CD4-positive, alpha-beta T cell treated with Interleukin-4 for 4 hours (primary cell): ENCODE measurements at places on chromosomes 6 and 20.
A peak's percentile ranks its signal among the peaks of the same experiment; 100 is the strongest.

DNA sequence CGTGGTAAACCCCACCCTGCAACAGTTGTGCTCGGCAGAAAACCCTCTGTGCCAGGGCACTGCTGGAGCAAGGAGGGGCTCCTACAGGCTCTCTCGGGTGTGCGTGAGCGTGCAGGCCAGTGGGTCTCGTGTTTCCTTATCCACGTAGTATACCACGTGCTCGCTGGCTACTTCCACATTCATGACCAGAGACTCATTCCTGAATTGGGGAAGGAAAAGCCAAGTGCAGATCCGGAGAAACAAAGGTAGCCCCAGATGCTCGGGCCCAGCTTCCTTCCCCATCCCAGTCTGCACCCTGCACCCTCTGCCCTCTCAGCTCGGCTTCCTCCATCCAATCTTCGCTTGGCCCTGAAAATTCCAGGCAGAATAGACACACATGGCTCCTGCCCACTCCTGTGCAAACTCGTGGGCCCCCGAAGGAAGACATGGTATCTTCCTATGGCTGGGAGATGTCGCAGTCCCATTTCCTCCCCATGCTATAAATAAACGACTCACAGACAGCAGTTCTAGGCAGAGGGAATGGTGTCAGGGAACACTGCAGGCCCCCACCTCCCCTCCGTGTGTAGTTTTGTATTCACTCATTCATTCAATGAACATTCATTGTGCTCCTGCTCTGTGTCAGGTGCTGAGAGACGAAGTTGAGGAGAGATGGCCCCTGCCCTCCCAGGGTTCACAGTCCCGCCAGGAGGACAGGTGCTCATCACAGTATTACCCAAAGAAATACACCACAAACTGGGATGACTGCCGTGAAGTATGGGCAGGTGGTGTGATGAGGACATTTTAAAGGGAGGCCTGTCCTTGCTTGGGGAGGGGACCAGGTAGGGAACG, 29.6 kb downstream of the NPEPL1 start:
- DNase-seq, result no peak

DNA sequence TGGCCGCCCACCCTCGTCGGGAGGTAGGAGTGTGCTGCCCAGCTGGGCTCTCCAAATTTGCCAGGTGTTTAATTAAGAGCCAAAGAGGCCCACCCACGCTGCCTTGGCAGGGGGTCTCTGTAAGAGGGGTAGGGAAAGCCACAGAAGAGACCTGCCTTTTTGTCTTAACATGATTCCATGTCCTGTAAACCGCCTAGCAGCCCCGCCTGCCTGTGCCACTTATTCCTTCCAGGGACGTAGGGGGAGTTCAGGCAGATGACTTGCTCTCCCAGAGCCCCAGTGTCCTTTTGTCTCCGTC, 2.1 kb downstream of the FAM210B start:
- no peak for DNase-seq

GRCh38 chr6:132364306-132365074, 36.8 kb downstream of the MOXD1 start:
- DNase-seq, result no peak

- no peak for DNase-seq
Measured at GRCh38 chr20:39089029-39089428, 126.9 kb downstream of the DHX35 start.

- DNase-seq, result peak; percentile 75
Measured at GRCh38 chr6:144149894-144150709, at the start of gene STX11. Gene STX11, plus strand, starts transcription at chr6:144150517. Its CDS starts 36,111 bp downstream, at chr6:144186628.

DNA sequence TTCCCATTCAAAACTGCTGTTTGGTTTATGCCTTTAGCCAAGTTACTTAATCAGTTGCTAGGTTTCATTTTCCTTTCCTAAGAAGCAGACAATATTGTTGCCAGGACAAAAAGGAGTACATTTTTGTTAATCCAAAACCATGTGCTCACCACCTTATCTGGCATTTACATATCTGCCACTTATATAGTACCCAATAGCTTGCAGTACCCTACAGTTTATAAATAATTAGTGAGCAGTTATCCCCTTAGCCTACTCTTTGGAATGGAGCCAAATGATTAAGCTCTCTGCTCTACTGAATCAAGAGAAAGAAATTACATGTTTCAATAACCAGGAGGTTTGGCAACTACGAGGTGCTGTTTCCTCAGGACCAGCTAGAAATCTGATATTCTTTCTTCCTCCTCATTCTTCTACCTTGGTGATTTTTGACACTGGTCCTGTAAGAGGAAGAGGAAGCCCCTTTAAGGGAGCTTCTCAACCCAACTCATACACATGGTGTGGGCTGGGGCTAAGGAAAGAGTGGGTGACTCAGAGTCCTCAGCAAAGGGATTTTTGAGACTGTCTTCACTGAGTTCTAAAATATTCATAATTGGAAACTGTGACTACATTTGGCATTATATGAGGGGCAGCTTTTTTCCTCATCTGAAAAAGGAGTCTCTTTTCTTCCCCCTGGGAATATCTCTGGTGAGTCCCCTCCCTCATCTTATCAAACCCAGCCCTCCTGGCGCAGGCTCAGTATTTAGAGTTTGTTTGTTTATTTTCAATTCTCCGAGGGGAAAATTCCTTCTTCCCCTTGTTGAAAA, 1.5 kb downstream of the ZNFX1 start:
- DNase-seq, result peak; percentile 75

- DNase-seq, result no peak
Measured at GRCh38 chr6:7522873-7523272, 18.6 kb upstream of the DSP start.

DNA sequence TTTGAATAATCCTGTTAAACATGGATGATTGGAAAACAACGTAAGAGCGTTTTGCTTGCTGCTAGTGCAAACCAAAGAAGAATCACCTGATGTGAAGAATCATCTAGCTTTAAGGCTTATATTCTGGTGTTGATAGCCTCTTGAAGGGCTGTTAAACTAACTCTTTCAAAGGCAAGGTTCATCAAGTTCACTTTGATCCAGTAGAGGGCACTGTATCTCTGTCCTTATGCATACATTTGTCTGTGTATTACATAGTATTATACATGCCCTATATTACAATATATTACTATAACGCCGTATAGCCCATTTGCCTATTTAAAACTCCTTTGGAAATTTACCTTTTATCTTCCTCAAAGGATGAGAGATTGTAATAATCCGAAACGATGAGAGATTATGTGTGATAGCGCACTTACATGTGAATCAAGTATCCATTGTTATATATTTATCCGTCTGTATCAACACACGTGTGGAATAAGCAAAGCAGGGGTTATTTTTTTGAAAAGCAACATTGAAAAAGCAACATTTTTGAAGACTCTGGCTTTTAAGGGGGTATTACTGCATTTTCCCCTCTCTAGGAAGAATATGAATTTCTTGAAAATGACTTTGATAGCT, 50.8 kb upstream of the NRN1 start:
- peak; percentile 34 for DNase-seq

GRCh38 chr6:69162811-69163210, 527.7 kb downstream of the ADGRB3 start:
- no peak for DNase-seq

DNA sequence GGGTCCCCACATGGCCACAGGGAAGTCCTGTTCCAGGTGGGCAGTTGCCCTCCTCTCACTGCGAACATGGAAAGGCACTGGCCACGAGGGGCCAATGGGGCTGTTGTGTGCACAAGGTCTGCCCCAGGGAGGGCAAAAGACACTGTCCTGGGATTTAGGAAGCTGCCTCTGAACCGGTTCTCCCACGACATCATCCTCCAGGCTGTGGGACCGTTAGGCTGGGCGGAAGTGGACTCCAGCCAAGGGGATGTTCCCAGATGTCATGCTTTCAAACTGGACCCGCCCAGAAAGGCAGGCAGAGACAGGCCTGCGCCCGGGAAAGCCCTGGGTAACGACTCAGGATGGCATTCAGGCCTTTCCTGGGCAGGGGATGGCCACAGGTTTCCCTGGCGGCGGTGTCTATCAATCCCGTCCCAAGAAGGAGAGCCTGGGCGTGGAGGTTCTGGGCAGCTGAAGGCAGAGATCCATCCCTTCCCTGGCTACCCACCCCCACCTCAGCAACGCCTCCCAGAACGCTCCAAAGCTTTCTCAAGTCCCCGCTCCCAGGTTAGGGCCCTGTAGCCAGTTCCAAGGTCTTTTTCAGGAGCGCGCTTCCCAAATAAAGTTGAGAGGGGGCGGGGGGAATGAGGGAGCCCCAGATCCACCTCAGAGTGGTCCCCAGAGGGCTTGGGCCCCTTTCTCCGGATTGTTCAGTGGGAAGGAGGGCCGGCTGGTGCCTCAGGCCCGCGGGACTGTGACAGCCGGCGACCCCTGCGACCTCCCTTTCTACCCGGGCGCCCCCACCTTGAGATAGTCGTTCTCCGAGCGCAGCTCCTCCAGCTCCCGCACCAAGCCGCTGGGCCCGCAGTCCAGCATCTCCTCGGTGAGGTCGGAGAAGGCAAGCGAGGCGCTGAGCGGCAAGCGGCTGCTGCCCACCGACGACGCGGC, 13.8 kb upstream of the TLDC2 start:
- DNase-seq, result no peak

- no peak for DNase-seq
Measured at GRCh38 chr6:144049386-144049785, 41.3 kb upstream of the PLAGL1 start.

DNA sequence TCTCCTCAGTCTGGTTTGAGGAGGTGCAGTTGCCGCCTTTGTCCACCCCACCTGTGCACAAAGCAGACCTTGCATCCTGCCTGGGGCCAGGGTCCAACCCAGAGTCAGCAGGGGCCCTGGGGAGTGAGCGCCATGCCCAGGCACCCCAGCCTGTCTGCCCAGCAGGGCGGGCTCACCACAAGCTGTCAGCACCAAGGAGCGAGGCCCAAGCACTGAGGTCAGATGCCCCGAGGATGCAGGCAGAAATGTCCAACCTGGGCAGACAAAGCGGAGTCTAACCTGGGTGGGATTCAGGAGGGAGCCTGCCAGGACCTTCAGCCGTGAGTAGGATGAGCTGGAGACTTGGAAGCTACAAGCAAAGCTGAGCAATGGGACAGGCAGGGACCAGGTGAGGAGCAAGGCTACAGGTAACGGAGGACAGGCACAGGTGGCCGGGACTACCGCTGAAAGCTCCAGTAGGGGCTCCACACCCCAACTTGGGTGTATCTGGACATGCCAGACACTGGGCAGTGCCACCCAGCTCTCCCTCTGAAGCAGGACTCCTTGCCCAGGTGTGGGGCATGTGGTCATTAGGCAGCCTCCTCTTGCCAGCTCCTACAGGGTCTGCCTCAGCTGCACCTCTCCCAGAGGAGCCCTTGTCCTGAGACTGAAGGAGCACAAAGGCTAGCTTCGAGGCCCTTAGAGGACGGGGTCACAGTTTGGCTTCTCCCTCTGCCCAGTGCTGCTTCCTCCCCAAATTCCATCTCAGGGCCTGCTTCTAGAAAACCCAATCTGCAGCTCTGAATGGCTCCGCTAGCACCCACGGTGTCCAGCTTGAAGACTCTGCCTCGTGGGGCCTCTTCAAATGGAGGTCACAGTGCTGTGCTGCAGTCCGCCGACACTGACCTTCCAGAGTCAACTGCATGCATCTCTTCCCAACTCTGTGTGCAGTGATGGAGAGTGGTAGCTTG, 210.6 kb upstream of the CDYL start:
- no peak for DNase-seq

DNA sequence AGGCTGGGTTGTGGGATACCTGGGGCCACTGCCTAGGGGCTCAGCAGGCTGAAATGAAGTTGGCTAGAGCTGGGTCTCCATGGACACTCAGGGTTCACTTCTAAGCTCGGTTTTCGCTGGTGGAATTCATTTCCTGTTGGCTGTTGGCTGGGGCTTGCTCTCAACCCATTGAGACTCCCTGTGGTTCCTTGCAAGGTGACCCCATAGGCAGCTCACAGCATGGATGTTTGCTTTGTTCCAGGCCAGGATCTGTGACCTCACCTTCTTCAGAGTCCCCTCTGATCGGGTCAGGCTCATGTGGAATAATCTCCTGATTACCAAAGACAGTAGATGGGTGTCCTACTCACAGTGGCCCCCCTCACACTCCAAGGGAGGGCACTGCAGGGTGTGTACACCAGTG, 229.3 kb downstream of the QKI start:
- DNase-seq, result no peak

- no peak for DNase-seq
Measured at GRCh38 chr20:17685168-17685567, 3.1 kb upstream of the RRBP1 start.

DNA sequence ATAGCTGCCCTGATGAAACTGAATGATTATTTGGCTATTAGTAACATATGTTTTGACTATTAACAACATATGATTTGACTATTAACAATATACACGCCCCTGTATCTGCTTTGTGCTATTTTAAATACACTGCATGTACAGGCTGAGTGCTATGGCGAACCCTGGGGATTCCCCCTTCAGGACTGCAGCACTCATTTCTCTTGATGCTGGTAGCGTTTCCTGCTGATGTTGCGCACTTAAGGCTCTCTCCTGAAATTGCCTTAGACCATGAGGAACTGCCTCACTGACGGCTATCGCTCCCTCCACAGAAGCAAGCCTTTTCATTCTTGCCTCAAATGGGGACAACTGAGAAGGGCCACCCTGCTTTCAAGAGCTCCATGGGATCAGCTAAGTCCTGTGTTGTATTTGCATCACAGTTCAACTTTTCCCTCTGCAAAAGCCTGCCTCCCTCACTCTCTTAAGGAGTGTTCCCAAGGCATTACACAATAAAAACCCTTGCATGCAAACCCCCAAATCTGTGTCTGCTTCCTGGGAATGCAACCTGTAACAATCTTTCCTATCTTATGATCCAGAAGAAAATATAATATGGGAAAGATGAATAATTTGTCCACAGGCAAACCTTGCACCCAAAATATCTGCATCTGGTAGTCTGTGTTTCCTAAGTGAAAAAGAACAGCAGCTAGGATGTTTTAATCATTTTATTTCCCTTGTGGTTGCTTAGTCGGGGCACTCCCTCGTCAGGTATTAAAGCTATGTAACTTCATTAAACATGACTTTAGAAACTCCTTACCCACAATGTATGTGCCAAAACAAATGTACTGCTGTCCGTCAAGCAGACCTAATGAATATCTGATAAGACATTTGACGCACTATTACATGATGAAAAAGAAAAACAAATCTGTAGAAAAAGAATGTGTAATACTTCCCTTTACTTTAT, 456.4 kb downstream of the COL12A1 start:
- no peak for DNase-seq

- DNase-seq, result no peak
Measured at GRCh38 chr20:49569411-49570115, 1.6 kb upstream of the PTGIS start.

- no peak for DNase-seq
Measured at GRCh38 chr6:94835264-94835663, 742.1 kb upstream of the MANEA start.

GRCh38 chr6:33652002-33652401, 30.9 kb downstream of the ITPR3 start:
- no peak for DNase-seq

DNA sequence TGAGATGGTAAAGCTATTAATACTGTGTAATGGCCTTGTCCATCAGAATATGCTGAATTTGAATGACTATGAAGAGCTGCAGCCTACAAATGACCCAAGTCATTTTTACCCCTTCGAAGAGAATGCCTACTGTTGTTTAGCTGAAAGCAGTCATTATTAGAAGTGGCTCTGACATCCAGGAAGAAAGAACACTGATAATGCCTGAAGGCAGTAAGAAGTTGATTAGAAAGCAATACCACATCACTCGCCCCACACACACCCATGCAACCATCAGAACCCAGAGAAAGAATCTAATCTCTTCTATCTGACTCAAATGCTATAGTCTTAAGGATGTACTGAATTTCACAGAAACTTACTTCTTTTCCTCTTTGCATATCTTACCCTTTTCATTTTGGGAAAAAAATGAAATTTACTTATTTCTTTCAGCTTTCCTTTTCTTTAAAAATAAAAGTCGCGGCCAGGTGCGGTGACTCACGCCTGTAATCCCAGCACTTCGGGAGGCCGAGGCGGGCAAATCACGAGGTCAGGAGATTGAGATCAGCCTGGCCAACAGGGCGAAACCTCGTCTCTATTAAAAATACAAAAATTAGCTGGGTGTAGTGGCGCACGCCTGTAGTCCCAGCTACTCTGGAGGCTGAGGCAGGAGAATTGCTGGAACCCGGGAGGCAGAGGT, 61.0 kb downstream of the ARHGAP18 start:
- DNase-seq, result no peak
